ENCODE measurements at places on chromosomes 16 and 17.

DNA sequence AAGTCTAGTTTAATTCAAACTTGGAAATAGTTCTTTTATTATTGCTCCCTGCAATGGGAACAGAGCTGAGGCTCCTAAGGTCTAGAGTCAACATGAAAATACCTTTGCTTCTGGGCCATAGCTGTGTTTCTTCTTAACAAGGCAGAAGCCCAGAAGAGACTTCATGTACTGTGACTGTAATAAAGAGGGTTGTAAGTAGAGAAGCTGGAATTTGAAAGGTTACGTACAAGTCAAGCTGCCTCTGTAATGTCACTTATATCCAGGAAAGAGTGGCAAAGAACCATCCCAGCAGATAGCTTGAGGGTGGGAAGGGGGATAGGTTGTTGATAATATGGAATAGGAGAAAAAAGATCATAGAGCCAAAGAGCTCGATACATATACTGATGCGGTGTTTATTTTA, 248.6 kb downstream of the WWOX start:
- DNase-seq: no peak

- no peak for DNase-seq
Observed at GRCh38 chr17:48455791-48456190, 25.8 kb upstream of the SKAP1 start.

GRCh38 chr17:55266051-55266957, 1.5 kb downstream of the HLF start:
- no peak for DNase-seq

- DNase-seq: no peak
Observed at GRCh38 chr16:4525069-4525468, 13.5 kb downstream of the CDIP1 start.

GRCh38 chr16:50126183-50126582, 26.9 kb upstream of the TENT4B start:
- peak; percentile 32 for DNase-seq

GRCh38 chr16:49542946-49543630, 169.5 kb downstream of the C16orf78 start:
- DNase-seq: no peak

DNA sequence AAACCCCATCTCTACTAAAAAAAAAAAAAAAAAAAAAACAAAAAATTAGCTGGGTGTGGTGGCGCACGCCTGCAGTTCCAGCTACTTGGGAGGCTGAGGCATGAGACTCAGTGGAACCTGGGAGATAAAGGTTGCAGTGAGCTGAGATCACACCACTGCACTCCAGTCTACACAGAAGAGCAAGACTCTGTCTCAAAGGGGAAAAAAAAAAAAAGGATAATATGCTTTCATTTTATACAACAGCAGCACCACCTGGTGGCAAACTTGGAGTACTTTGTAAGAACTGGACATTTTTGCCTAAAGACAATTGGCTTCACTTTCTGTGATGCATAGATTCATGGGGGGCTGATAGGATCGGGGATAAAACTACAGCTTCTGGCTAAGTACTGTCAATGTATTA, 8.5 kb downstream of the CHTF8 start:
- peak; percentile 69 for DNase-seq

GRCh38 chr16:56716761-56717160, 13.2 kb upstream of the NUP93 start:
- DNase-seq: no peak

- DNase-seq: no peak
Observed at GRCh38 chr16:51431517-51432241, 280.6 kb upstream of the SALL1 start.

GRCh38 chr17:40540448-40540847, 24.8 kb downstream of the CCR7 start:
- no peak for DNase-seq

DNA sequence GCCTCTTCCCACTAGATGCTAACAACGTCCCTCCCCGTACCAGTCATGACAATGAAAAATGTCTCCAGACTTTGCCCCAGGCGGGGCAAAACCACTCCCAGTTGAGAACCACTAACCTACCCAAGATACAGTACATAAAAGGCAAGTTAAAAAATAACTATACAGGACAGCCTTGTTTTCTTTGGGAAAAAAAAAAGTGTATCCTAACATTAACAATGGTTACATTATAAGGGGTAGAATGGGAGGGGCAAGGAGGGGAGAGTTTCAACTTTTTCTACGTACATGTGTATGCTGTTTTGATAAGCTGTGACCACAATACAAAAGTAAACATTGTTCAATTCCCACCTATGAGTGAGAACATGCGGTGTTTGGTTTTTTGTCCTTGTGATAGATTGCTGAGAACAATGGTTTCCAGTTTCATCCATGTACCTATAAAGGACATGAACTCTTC, 94.9 kb downstream of the TOX3 start:
- no peak for DNase-seq

GRCh38 chr16:53091466-53092211, 36.8 kb downstream of the CHD9 start:
- peak; percentile 56 for DNase-seq

DNA sequence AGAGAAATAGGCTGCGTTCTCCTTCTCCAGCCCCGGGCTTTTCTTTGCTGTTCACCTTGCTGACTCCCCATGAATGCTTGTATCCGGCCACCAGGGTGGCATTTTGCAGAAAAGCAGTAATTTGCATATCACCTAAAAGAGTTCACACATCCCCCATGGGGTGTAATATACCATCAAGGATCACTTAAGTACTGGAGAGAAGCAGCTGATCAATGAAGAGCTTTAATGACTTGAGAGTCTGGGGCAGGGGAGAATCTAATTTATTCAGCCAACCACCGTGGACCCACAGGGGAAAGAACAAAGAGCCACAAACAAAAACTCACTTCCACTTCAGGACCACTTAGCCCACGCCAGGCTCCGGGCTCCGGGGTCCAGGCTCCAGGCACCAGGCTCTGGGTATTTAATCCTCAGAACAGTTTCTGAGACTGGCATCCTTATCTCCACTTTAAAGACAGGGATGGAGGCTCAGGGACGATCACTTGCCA, 33.9 kb upstream of the SEC14L1 start:
- DNase-seq: peak; percentile 58

DNA sequence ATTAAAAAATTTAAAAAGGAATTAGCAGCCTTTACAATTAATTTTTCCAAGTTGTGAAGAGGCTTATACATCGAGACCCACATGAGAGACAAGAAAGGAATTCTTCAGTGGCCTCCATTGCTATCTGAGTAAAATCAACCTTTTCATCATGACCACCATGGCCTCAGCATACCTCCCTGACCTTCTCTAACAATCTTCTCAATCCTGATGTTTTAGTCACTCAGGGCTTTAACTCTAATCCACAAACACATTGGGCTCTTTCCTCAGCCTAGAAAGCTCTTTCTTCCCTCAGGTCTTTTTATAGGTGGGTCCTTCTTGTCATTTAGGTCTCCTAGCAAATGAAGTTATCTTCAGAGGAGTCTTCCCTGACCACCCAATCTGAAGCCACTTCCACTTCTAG, 46.4 kb downstream of the SPOP start:
- DNase-seq: no peak

- no peak for DNase-seq
Observed at GRCh38 chr16:1034230-1035065, 38.1 kb upstream of the SSTR5 start.

DNA sequence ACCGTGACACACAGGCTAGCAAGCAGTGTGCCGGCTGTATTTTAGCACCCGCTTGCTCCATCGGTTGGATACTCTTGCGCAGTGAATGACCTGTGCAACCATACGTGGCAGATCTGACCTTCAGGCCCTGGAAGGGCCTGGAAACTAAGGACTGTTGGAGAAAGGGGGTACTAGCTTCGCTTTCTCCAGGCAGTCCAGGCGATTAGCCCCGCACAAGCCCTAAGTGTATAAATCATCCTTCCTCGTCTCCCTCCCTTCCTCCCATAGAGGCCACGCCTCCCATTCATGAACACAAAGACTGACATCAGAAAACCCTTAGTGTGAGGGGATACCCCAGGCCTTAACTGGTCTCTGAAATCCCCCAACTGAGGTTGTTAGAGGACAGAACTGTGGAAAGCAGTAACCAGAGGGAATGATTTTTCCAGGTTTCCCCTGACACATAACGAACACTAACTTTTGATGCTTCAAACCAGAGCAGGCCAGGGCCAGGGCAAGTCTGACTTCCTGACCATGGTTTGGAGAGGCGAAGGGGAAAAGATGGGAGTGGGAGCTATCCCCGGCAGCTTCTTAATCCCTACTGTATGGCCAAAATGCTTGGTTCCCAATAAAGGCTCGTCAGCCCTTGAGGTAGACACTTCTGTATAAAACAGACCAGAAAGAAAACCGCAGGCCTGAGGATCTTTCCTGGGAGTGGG, 1.4 kb upstream of the DYNLL2 start:
- no peak for DNase-seq

- peak; percentile 64 for DNase-seq
Observed at GRCh38 chr17:12667299-12667958, 1.7 kb downstream of the MYOCD start.

DNA sequence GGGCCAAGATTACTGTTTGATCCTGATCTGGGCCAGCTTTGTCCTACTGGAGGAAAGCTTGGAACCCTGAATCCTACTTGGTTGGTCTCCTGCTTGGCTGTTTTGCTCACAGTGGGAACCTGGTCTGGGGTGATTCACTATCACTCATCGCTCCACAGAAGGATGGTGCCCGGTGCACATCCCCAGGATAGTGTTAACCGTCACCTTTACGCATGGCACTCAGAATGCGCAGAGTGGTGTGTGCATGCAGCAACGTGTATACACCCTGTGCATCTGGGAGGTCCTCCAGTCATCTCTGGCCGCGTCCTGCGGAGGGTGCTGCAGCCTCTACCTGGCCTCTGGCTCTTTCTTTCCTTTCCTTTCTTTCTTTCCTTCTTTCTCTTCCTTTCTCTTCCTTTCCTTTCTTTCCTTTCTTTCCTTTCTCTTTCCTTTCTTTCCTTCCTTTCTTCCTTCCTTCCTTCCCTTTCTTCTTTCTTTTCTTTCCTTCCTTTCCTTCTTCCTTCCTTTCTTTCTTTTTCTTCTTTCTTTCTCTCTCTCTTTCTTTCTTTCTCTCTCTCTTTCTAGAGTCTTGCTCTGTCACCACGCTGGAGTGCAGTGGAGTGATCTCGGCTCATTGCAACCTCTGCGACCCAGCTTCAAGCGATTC, 13.1 kb downstream of the SOCS3 start:
- DNase-seq: no peak

DNA sequence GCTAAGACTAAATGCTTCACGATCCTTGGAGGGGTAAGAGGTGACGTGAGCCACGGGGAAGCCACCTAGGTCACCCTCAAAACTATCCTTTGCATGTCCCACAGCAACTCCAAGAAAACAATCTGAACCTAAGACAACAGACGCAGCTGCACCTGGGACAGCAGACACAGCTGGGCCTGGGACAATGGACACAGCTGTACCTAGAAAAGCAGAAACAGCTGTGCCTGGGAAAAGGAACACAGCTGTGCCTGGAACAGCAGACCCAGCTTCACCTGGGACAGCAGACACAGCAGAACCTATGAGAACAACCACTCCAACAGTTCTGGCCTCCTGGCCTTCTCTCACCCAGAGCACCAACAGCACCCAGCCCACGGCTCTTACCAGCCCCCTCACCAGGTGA, 11.7 kb upstream of the CD300LD start:
- DNase-seq: no peak

DNA sequence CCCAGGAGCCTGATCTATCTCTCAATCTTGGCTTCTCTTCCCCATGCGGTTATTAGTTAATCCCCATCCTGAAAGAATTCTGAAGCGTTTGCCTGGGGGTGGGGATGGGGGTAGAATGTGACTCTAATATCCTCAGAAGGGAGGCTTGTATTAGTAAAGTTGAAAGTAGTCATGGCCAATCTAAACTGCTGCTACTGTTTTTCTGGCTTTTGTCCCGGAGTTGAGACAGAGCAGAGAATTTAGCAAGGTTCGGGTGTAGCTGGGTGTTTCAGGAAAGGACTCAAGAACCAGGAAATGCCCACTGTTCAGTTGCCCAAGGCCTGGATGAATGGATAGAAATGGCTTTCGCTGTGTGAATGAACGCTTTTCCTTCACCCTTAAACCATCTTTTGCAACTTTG, 17.6 kb upstream of the ITGAM start:
- DNase-seq: no peak

DNA sequence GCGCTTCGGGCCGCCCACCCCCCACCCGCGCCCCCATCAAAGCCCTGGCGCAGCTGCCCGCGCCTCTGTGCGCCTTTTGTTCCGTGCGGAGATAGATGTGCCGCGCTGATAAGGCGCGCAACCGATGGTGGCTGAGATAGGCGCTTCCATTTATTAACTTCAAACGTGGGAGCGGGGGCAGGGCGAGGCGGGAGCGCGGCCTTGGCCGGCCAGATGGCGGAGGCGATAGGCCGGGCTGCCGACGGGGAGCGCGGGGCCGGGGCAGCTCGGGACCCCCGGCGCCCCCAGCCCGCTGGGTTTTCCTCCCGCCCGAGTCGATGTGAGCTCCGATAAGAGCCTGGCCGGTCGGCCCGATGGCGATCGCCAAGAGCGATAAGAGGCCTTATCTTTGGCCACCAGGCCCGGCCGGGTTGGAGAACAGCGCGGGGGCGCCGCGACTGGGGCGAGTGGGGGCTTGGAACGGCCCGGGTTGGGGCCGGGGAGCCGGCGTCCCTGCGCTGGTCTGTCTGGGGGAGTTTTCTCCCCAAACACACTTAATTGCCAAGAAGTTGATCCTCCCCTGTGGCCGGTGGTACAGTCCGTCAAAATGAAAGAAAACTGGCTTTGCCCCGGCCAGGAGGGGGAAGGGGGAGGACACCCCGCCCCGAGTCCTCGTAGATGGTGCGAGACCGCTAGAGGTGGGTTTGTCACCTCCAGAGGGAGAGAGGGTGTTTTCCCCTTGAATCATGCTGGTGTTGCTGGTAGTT, 2.7 kb downstream of the ZFPM1 start:
- peak; percentile 90 for DNase-seq

- no peak for DNase-seq
Observed at GRCh38 chr16:7637446-7637845, 304.8 kb downstream of the RBFOX1 start.

GRCh38 chr16:88804552-88805339, 1.2 kb downstream of the CDT1 start:
- DNase-seq: peak; percentile 60

DNA sequence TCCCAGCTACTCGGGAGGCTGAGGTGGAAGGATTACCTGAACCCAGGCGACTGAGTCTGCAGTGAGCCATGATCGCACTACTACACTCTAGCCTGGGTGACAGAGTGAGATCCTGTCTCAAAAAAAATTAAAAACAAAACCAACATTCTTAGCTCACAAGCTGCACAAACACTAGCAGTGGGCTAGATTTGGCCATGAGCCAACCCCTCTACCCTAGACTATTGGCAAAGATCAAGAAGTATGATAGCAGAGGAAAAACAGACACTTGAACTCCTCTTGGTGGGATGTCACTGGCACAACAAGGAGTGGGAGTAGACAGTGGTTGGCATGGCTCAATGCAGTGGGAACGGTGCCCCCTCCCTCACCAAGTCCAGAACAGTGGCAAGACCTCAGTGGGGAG, 19.6 kb upstream of the RIPOR1 start:
- DNase-seq: no peak

GRCh38 chr17:30476726-30477082, 504 bp upstream of the GOSR1 start:
- DNase-seq: peak; percentile 29

- DNase-seq: no peak
Observed at GRCh38 chr17:73823684-73824083, 179.4 kb upstream of the SDK2 start.

- DNase-seq: no peak
Observed at GRCh38 chr17:50067996-50068395, 12.1 kb downstream of the ITGA3 start.

Measured in GM13976 (cell line).